ENCODE measurements at places on chromosomes 6 and 20.

GRCh38 chr6:27809939-27810767 is 102.0 kb downstream of the OR2B2 start:
- no peak for DNase-seq

- DNase-seq: no peak
Observed at GRCh38 chr6:7794509-7794908, 68.6 kb downstream of the BMP6 start.

DNA sequence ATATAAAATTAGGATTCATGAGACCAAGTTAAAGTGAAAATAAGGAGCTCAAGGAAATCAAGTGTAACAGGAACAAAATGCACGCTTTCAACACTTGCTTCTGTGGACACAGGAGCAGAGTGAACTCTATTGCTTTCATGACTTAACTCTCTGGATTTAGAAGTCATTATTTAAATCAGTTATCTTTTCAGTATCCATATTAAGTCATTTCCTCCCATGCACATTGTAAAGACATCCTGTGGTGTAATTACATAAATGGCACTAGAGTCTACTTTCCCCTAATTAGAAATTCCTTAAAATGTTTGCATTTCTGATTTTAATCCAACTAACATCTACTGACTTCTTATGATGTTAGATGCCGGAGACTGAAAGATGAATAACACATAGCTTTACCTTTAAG is 88.0 kb downstream of the INSM1 start:
- DNase-seq: no peak

GRCh38 chr6:37056439-37057127 is 51.1 kb downstream of the FGD2 start:
- no peak for DNase-seq

GRCh38 chr6:123990376-123990775 is 186.7 kb downstream of the NKAIN2 start:
- no peak for DNase-seq

DNA sequence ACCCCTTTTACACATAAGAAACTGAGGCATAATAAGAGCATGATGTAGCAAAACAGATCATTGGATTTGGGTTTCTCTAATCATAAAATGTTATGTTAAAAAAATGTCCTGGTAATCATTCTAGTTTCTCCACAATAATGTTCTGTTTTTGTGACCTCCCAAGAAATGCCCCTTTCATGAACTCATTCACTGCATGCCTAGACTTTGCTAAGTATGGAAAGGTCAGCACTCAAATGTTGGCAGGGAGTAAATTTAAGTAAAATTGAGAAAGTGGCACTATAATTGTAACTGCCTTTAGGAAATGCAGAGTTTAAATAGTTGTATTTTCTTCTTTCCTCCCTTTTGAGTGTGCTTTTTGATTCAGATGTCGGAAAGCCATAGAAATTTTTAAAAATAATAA is 48.5 kb upstream of the ID4 start:
- DNase-seq: no peak

GRCh38 chr6:50791900-50792508 is 26.7 kb upstream of the TFAP2B start:
- no peak for DNase-seq

DNA sequence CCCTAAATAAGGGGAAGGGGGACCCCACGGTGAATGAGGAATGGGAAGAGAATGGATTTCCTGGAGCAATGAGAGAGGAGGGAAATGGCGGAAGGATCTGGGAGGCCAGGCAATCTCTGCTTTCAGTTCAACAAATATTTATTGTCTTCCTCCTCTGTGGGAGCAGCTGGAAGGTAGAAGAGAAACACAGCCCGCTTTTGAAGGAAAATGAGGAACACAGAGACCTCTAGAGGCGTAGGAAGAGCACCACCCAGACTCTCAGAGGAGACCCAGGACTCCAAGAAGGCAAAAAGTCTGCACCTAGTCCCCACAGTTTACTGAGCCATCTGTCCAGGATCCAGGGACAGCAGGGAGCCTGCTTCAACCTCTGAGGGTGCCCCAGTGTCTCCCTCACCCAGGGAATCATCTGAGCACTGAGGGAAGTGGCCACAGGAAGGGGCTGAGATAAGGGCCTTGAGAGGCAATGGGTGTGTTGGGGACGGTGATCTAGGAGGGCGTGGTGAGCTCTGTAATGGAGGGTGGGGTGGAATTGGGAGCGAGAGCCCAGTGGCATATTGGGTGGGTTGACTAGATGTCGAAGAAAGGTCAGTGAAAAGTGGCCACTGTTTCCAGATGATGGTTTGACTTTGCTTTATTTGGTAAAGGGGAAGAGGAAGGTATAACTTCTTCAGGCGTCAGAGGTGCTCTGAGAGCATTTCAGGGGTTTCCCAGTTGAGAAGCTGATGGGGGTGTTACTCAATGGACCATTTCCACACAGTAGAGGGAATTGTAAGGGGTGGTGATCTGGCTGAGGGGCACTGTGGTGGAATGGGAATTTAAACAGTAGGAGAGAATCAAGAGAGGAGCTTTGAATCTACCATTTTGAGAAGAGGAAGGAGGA is 610 bp downstream of the PSORS1C1 start:
- DNase-seq: no peak

DNA sequence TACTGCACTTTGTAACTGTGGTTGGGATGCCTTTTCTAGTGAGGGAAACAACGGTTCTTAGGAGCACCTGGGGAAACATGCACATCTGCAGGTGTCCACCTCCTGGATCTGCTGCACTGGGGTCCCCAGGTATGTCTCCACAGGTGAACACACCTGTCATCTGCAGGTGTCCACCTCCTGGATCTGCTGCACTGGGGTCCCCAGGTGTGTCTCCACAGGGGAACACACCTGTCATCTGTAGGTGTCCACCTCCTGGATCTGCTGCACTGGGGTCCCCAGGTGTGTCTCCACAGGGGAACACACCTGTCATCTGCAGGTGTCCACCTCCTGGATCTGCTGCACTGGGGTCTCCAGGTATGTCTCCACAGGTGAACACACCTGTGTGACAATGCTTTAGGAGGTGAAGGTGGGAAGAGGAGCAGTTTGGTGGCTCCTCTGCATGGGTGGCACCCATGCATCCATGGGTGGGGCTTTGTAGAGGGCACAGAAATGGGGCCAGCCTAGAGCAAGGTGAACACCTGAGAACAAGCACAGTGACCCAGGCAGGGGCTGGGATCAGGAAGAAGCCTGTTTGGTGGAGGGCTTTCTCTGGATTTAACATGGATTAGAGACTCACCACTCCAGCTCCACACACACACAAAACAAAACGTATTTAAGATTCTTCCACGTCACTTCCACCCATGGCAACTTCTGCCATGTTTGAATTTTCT is 206.0 kb upstream of the CDH4 start:
- no peak for DNase-seq

GRCh38 chr20:47343007-47343472 is 13.5 kb downstream of the ZMYND8 start:
- DNase-seq: no peak

- no peak for DNase-seq
Observed at GRCh38 chr20:51987812-51988211, 185.5 kb upstream of the SALL4 start.

GRCh38 chr20:20297181-20297580 is 70.7 kb upstream of the INSM1 start:
- DNase-seq: no peak

DNA sequence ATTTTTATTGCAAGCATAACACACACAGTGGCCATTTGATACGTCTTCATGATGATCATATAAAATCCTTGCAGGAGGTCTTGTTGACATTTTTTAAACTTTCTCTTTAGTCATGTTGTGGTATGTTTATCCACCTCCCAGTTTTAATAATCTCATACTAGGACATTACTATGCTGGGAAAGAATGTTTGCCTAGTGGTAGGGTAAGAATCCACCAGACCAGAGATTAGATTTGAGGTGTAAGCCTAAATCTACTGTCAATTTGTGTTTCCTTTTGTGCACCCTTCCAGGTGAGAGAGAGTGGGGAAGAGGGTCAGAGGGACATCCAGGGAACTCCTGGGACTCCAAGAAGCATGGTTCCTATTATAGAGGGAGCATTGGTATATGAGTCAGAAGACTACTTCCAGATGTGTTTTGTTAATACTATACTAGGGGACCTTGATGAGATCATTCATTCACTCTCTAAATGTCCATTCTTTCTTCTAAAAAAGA is 298.3 kb upstream of the SASH1 start:
- no peak for DNase-seq

- DNase-seq: no peak
Observed at GRCh38 chr6:106886081-106886843, 88.3 kb downstream of the CD24 start.

DNA sequence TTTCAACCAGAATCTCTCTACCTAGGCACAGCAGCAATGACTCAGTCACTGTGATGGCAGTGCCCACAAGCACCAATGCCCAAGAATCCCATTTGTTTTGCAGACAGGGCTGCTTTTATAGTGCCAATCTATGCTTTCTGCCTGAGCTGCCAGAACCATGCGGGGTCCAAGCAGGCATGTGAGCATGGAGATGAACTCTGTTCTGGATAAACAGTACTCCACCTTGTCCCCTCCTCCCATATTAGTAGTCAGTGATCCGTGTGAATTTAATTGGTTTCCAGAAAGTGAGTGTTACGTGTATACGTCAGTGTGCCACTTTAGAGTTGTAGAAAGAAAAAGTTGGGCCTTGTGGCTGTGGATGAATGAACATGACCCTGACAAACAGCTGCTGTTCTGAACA is 79.4 kb downstream of the SASH1 start:
- DNase-seq: no peak

- DNase-seq: no peak
Observed at GRCh38 chr6:28220257-28221133, 4.6 kb upstream of the ZSCAN9 start.

- DNase-seq: no peak
Observed at GRCh38 chr20:50200482-50201104, 10.0 kb downstream of the CEBPB start.

DNA sequence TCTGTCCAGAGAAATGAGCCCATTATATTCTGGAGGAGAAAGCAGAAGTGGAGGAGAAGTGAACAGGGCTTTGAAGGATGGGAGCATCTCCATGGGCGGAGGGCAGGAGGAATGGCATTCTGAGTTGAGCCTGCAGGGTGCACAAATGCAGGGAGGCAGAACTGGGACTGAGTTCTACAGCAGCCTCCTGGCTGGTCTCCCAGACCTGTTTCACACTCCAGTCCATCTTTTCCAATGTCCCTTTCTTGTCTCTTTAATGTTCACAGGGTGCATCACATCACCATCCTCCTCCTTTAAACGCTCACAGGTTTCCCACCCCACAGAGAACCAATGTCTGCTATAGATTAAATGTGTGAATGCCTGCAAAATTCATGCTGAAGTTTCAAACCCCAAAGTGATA is 302.9 kb downstream of the PTPRT start:
- DNase-seq: no peak

DNA sequence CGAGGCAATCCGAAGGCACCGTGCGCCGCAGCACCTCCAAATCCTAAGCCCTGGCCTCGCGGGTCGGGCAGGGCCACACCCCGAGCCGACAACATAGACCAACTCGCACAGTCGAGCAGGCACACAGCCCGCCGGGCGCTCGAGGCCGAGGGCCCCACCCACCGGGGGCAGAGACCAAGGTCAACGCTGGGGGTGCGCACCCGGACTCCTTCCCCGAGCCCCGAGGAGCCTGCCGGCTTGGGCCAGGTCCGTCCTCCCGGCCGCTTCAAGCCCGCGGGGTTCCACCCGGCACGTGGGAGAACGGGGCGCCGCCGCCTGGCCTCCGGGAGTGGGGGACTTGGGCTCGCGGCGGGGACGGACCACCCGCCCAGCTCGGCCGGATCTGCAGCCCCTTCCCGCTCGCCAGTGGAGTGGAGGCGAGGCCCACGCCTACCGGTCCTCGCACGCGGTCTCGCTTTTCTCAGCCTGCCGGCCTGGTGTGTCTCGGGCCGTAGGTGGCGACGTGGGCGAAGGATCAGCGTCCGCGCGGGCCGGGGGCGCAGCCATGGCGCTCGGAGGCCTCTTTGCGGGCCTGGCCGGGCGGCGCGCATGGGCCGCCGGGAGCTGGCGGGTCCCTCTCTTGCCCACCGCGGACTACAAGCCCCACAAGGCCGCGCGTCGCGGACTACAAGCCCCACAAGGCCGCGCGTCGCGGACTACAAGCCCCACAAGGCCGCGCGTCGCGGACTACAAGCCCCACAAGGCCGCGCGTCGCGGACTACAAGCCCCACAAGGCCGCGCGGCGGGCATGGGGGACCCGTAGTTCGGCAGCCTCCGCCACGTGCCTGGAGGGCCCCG is at the start of gene UCKL1:
TSS of gene UCKL1 (minus strand) at position 590 of the 837 bp plus-strand sequence. CDS start at position 546, 44 bp downstream.
- DNase-seq: no peak

DNA sequence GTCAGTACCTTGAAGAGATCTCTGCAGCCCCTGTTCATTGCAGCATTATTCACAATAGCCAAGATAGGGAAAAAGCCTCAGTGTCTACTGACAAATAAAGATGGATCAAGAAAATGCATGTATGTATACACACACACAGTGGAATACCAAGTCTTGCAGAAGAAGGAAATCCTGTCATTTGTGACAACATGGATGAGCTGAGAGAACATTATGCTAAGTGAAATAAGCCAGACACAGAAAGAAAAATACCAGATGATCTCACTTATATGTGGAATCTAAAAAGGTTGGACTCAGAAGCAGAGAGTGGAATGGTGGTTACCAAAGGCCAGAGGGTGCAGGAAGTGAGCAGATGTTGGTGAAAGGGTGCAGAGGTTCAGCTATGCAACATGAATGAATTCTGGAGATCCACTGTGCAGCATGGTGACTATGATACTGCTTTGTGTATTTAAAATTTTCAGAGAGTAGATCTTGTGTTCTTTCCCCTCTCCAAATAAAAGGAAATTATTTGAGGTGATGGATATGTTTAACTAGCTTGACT is 11.0 kb upstream of the SLC22A1 start:
- DNase-seq: no peak

- DNase-seq: no peak
Observed at GRCh38 chr6:72416744-72417465, 205.0 kb upstream of the KCNQ5 start.

GRCh38 chr20:22423190-22423832 is 161.1 kb downstream of the FOXA2 start:
- no peak for DNase-seq

GRCh38 chr6:139323511-139324300 is 31.9 kb upstream of the TXLNB start:
- DNase-seq: no peak

DNA sequence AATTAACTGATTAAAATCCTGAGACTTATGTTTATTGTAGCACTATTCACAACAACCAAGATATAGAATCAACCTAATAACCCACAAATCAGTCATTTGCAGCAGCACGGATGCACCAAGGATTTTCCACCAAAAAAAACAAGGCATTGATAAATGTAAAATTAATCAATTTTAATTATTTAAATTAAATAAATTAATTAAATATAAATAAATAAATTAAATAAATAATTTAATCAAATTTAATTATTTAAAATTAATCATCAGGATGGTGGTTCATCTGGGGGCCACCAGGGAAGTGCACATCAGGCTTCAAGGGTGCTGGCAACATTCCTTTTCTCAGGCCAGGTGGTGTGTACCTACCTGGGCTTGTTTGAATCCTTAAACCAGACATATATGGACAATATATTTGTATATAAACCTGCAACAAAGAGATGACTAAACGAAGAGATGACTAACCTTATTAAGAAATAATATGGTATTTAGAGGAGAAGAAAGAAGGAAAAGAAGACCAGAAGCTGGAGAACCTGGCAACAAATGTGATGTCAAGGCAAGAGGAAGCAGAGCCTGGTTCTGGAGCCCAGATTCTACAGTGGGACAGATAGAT is 89.2 kb downstream of the CD164 start:
- DNase-seq: no peak

GRCh38 chr20:62707276-62707920 is 1.2 kb upstream of the NTSR1 start:
- no peak for DNase-seq

Data from cortex of kidney (tissue), 1 donor.